Activated T-cell treated with anti-CD3 and anti-CD28 coated beads for 1 hour (primary cell): ENCODE measurements at places on chromosomes 16 and 17.

GRCh38 chr16:86881861-86882273, 303.5 kb downstream of the FOXL1 start:
- no peak for DNase-seq

GRCh38 chr17:55294042-55294751, 29.4 kb downstream of the HLF start:
- DNase-seq = no peak

DNA sequence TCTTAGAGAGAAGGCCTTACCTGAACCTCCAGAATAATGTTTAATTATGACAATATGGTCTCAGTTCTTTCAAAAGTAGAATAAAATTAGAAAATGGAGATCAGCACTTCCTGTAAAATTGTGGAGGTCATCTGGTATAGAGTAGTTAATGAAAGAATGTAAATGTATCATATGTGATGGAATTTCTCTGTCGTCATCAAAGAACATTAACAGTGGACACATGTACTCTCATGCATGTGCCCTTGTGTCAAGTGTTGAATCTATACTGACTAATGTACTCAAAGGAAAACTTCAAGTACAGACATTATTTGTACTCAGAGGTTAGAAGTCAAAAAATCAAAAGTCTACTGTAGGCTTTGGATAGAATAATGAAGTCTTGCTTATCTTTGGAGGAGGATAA, 129.2 kb upstream of the MYOCD start:
- no peak for DNase-seq

DNA sequence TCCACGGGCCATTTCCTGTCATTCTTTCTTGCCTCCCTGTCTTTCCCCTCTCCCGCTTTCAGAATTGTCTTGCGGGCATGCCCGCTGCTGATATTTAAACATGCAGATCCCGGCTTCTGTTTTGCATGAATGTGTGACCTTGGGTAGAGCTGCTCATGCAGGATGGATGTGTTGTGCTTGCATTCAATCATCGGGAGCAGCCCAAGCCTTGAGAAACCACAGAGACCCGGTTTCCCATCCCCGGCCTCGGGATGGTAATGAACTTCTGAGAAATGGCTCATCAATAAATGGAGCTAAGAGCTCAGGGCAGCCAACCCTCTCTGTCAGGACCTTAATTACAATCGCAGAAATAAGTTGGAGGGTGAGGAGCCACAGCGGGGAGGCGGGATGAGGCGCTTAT, 303.7 kb upstream of the TNRC6C start:
- no peak for DNase-seq

DNA sequence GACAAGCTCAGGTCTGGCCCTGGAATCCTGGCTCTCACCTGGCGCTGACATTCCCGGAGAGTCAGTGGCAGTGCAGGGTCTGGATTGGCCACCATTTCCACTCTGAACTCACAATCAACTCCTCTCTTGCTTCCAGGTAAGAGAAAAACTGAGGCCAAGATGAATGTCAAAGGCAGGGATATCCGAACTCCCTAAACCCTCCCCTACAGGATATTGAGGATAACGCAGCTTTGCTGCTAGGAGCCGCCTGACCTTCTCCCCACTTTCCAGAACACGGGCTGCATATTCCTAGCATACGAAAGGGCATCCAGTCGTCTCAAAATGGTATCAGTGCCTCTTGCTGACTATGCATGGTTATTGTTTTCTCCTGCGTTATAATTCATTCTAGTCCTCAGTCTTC, 473.4 kb downstream of the SOX9 start:
- no peak for DNase-seq

GRCh38 chr17:6244253-6244652, 174.1 kb downstream of the WSCD1 start:
- no peak for DNase-seq

- no peak for DNase-seq
These were observed 4.0 kb upstream of the CDC6 start for GRCh38 chr17:40283662-40284061.

GRCh38 chr17:66466840-66467367, 164.5 kb downstream of the PRKCA start:
- DNase-seq = no peak

DNA sequence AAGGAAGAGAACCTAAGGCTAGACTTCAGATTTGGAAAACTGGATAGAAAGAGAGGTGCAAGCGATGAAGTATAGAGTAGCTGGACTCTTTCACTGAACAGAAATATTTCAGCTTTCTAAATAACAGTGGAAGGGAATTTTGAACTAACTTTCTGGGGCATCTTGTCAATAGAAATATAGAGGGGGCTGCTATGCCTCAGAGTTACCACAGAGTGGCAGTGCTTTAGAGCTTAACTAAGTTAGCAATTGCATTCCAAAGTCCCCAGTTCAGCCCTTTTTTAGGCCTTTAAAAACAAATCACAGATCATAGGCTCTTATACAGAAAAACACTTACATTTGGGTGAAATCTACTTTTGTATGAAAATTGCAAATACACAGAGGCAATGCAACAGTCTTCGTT, 154.2 kb upstream of the CDH8 start:
- no peak for DNase-seq

DNA sequence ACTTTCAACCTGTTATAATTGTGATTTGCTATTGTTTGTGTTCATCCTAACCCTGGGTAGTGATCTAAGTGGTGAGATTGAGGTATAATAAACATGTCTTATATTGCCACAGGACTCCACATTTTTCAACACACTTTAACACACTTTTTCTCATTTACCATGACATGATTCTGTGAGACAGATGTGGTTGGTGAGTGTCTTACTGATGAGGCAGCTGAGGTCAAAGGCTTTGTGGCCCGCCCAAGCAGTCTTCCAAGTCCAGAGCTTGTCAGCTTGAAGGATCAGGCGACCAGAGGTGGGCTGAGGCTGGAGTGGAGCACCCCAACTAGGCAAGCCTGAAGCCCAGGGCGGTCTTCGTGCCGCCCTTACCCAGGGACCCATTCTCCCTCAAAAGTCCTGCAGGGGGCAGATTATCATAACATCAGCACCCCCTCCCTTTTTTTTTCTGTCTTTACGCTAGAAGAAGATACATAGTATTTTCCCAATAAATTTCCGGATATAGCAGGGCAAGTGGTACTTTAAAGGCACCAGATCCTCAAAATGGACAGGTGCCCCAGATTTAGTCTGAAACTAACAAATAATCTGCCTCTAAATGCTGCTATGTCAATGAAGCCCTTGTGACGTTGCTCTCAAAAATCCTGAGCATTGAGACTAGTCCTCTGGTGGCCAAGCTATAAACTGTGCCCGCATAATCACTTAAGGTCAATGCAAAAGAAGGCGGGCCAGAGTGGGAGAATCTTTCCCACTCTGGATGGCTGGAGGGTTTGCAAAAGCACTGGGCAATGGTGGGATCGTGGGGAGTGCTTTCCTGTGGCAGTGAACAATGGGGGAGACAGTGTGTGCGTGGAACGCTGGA, 21.1 kb downstream of the KCTD19 start:
- DNase-seq = no peak
